ENCODE measurements at places on chromosomes 7 and 10. TPM values are rescaled to one million over a fixed set of nuclear protein-coding genes. Genes with fewer than 3 reads are reported as not detected.

ITIH5 gene
- polyA plus RNA-seq: not detected

UPK3B gene
- not detected for polyA plus RNA-seq

NKX1-2 gene
- polyA plus RNA-seq: not detected

SPDYE1 gene
- 0.21 TPM for polyA plus RNA-seq

PDK4 gene
- polyA plus RNA-seq: not detected

AKR1C4 gene
- not detected for polyA plus RNA-seq

ENTPD1 gene
- 0.48 TPM for polyA plus RNA-seq

GRCh38 chr7:41051535-41051934, 651.4 kb downstream of the INHBA start:
- DNase-seq: no peak

DNA sequence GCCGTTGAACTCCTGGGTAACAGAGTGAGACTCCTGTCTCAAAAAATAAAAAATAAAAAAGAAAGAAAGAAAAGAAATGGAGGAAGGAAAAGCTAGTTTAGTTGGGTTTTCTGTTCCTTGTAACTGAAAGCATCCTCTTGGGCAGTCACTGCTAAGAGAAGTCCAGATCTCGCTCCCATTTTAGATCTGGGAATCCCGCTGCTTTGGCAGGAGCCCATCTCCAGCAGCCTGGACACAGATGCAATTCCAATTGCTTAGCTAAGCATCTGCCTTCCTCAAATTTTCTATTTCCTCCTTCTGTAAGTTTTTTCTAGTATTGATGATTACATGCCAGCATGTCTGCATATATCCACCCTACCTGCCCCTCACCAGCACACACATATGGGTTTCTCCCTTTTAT, 54.1 kb downstream of the DENND2A start:
- DNase-seq: no peak

GRCh38 chr7:95407751-95408150, 11.6 kb upstream of the PON3 start:
- DNase-seq: no peak

DNA sequence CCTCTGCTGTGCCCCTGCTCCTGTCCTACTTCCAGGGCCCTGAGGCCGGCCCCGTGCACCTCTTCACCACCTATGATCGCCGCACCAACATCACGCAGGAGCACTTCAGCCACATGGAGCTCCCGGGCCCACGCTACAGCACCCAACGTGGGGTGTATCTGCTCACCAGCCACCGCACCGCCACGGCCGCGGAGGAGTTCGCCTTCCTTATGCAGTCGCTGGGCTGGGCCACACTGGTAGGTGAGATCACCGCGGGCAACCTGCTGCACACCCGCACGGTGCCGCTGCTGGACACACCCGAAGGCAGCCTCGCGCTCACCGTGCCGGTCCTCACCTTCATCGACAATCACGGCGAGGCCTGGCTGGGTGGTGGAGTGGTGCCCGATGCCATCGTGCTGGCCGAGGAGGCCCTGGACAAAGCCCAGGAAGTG, 1.8 kb downstream of the RBP3 start:
- no peak for DNase-seq

- DNase-seq: no peak
These were observed 63.3 kb downstream of the FAM185A start for GRCh38 chr7:102811942-102812678.

GRCh38 chr10:124486635-124487034, 25.0 kb downstream of the LHPP start:
- DNase-seq: no peak

DNA sequence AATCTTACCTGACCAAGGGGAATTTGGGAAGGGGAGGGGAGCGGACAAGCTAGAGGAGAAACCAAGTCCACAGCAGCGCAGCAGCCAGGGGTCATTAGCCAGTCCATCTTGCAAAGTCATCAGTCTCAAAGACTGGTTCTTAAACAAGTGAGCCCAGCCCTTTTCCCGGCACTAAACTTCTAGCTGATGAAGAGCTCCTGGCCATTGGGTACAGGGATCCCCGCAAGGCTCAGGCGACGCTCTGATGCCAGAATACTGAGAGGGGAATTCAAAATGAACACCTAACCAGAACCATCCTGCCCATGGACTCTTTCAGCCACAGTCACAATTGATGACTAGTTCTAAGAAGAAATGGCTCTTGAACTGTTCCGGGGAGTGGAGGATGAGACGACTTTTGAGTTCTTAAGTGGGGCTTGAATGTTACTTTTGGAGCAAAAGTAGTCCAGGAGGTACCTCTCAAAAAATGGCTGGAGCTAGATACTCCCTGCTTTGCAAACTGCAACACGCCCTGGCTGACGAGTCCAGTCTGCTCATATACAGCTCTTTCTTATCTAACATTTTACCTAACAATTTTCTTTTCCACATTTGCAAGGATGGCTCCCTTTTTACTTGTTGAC, 2.5 kb upstream of the TWIST1 start:
- no peak for DNase-seq

DNA sequence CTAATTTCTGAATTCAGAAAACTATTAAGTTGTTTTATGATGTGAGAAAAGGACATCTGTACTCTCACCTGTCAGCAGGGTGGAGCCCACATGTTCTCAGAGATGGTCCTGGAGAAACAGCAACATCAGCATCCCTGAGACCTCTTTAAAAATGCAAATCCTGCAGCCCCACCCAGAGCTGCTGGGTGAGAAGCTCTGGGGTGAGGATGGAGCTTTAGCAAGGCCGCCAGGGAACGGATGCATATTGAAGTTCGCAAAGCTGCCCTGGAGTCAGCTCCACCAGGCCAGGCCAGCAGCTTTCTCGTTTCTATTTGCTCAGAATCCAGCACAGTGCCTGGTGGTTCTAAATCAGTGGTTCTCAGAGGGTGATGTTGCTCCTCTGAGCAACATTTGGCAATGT, 49.1 kb downstream of the PRKCQ start:
- DNase-seq: no peak

DNA sequence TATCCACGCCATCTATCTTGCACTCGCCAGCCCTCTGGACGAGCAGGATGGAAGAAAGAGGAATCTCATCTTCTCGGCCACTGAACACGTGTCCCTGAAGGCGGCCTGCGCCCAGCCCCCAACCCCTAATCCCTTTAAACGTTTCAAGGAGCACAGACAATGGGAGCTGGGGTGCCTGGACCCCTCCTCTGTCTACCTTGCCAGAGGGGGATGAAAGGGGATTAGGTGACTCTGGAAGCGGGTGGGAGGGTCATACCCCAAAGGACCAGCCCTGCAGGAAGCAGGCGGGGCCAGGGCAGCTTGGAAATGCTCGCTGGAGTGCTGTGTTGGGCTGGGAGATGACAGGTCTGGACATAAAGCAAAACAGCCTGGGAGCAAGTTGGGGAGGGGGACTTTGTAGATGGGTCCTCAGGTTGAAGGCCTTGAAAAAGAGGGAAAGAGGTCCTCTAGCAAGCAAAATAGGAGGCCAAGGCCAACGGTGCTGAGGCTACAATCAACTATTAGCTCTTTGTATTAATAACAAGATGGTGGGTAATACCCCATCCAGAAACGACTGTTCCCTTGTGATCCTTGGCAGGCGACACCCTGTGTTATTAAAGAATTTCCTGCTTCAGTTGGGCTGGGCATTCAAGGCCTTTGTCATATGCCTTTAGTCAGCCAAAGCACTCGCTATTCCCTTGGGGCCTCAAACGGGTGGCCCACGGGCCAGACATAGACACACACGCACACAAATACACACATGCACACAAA, 126.5 kb upstream of the UNC5B start:
- DNase-seq: no peak

DNA sequence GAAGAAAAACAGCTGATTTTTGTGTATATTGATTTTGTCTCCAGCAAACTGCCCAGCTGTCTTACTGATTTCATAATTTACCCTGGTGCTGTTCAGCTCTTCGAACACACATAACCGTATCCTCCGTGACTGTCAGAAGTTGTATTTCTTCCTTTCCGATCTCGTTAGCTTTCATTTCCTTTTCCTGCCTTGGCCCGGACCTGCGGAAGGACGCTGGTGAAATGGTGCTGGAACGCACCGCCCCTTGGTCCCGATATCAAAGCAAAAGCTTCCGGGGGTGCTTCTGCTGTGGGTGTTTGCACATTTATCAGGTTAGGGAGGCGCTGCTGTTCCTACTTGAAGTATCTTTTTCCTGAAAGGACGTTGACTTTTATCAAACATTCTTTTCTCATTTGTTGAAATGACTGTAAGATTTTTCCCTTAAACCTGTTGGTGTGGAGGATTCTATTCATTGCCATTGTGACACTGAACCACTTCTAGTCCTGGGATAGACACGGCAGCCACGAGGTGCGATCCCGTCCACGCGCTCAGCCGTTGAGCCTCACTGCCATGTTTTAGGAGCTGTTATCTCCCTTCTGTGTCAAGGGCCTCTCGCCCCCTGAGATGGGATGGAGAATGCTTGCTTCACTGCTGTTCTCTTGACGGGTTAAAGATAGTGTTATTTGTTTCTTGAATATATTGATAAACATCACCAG, 72.6 kb downstream of the FOXL3 start:
- no peak for DNase-seq

DNA sequence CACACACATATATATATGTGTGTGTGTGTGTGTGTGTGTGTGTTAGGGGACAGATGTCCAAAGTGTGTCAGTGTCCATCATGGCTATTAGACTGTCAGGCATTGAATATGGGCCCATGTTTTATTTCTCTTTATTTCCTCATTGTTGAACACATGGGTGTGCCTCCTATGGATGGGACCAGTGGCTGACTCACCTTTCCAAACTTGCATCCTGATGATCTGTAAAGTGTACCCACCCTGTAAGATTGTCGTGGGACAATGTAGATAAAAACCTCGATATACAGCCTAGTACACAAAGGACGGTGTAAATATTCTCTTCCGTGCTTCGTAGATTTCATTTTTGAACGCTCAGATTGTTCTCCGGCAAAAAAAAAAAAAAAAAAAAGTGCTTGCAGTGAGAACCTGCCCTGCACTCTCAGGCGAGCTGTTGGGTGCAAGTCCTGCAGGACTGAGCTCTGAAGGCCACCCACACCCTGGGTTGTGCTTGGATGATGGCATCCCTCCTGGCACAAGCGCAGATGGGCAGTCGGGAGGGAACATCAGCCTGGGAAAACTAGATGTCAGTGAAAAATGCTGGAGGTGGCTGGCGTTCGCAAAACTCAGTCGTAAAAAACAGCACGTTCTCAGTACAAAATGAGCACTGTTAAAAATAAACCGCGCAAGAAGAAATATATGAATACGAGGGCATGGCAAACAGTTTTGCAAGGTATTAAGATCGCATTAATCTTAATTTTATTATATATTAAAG, 166.9 kb downstream of the CUX1 start:
- no peak for DNase-seq

DNA sequence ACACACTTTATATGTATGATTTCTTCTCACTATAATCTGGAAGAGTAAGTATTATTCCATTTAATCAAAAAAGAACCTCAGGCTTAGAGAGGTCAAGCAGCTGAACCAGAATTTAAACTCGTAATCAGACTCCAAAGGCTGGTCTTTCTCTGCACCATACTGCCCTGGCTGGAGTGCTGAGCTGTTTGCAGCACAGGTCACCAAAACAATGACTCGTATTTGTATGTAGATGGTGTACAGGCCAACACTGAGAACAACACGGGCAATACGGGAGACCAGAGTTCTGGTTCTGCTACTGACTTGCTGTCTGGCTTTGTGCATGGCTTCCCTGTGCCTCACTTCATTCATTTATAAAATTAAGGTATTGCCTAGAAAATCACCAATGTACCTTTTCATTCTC, 57.9 kb downstream of the CDCA7L start:
- DNase-seq: no peak

- no peak for DNase-seq
These were observed 592.4 kb upstream of the IGFBP3 start for GRCh38 chr7:46513447-46513848.

GRCh38 chr7:22566176-22566575, 66.2 kb upstream of the STEAP1B start:
- DNase-seq: no peak

DNA sequence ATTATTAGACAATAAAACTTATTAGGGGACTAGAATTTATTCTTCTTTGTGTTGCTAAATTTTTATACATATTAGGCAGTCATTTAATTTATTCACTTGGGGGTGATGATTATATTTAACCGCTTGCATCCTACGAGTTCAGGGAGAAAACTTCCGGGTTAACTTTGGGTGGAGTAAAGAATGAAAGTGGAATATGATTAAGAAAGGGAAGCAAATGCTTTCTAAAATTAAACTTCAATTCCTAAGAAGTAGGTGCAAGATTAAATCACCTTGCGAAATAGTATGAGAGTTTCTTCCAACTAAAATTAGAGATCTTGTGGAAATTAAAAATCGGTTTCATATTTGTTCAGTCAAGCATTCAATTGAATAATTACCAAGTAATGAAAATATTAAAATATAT, 33.5 kb downstream of the MRC1 start:
- no peak for DNase-seq

DNA sequence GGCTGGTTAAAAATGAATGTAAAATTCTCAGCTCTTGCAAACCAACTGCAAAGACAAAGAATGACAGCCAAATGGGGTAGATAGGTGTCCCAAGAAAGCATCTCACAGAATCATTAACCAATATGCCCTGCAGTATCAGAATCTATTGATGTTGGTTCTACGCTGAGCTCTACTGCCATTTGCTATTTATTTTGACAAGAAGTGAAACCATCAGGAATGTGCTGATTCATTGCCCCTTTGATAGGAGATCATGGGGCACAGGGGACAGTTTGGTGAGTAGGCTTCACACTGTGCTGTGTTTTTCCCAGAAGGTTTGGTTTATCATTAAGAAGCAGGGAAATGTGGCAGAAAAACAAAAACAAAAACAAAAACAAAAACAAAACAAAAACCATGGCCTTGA, 19.4 kb upstream of the CDC14C start:
- no peak for DNase-seq

- no peak for DNase-seq
These were observed 25.8 kb downstream of the POLL start for GRCh38 chr10:101562231-101562630.

- no peak for DNase-seq
These were observed 5.0 kb downstream of the HBP1 start for GRCh38 chr7:107173691-107174406.

DNA sequence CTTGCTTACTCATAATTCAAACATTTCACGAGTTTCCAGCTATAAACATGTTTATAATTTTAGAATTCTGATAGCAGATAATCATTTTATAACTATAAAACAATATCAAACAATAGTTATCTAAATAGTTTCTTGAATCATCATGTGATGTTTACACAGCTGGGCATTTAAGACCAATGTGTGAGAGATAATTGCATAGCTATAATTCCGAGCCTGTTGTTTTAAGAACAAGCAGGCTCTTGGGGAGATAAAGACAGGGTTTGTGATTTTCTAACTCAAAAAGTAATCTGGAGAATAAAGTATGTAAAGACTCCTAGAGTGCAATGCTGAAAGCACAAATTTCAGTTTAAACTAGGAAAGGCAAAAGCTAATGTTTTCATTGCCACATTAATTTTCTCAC, 331.2 kb downstream of the LRRTM3 start:
- no peak for DNase-seq

DNA sequence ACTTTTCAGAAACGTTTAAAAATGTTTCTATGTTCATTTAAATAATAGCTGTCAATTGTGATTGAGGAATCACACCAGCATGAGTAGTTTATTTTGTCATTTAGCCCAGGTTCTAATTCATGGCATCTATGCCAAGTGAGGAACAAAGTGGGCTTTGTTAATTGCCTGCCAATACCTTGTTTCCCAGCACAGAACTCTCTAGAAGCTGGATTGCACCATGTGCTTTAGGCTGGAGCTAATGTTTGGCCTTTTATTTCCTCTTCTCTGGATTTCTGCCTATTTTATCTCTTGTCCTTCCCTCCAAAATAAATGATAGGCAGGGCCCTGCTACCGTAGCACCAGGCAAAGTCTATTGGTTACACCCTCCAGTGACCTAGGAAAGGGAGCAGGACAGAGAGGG, 109.9 kb upstream of the ITGB1 start:
- no peak for DNase-seq

GRCh38 chr10:95550073-95550672, 11.0 kb downstream of the SORBS1 start:
- DNase-seq: no peak

Data from naive thymus-derived CD4-positive, alpha-beta T cell (primary cell).